Islet precursor cell (in vitro differentiated cells): ENCODE measurements at places on chromosomes 12 and 14.

- no peak for DNase-seq
Observed at GRCh38 chr14:89667983-89668382, 250.9 kb upstream of the FOXN3 start.

DNA sequence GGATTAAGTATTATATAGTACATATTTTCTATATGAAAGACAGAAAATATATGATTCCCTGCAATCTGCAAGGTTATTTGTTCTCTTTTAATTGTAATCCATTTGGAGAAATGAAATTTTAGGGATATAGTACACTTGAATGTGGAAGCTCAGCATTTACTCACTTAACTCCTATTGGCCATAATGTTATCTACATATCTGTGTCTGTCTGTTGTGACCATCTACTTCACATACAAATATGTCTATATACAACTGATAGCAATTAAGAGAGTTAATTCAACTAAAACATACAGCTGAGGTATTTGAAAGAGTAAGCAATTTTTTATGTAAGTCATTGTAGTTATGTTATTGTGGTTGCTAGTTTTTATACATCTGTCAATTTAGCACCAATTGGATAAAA is 12.9 kb downstream of the FOXG1 start:
- no peak for DNase-seq

GRCh38 chr12:64740646-64741045 is 18.6 kb downstream of the GNS start:
- no peak for DNase-seq

DNA sequence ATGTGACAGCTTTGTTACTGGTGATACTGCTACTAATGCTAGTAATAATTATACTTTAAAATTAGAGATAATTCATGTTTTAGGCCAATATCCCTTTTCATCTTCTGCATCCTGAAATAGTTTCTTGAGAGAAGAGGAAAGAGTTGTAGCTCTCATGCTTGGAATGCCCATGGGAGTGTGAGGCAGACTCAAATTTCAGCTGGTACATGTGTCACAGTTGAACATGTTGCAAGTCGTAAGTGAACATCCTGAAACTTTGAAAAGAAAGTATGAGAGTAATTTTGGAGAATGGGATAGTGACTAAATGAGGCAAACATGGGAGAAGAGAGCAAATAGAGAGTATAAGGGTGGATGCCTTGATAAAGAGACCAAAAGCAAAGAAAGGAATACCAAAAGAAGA is 168.0 kb downstream of the TMTC3 start:
- DNase-seq = no peak

- no peak for DNase-seq
Observed at GRCh38 chr14:87084908-87085307, 908.1 kb downstream of the GALC start.

- DNase-seq = no peak
Observed at GRCh38 chr12:48356041-48356768, 5.5 kb upstream of the ZNF641 start.
